GDM1 (cell line): ENCODE measurements at places on chromosomes 1 and 21.

DNA sequence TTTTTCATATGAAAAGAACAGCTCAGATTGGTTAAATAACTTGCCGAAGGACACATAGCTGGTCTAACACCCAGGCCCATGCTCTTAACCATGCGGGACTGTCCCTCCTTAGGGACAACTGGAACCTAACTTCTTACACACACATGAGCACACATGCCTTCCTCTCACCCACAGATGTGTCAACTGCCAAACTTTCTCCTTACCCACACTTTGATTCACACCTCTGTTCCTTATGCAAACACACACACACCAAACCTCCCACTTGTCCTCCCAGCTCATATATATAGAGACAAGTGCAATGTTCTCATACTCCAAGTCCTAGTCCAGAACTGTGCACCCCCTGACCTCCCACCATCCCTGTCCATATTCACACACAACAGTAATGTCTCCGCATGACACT lies 4.3 kb downstream of the RAB25 start:
- no peak for DNase-seq

- no peak for DNase-seq
Observed at GRCh38 chr1:199780948-199781670, 246.4 kb upstream of the NR5A2 start.

DNA sequence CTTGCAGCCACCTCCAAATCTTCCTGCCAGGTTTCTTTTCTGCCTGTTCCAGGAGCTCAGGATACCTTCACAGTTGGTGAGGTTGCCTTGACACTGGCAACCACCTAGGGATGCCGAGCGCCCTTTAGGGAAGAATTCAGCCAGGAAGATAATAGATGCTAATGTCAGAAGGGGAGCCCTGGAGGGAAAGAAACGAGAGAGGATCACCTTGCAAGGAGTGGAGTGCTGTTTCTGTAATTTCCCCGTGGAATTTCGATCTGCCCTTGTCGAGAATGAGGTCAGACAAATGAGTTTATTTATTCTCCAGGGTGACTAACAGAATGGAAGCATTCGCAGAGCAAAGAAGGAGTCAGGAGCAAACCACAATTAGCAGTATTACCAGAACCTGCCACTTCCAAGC lies 315.8 kb upstream of the KAZN start:
- no peak for DNase-seq

DNA sequence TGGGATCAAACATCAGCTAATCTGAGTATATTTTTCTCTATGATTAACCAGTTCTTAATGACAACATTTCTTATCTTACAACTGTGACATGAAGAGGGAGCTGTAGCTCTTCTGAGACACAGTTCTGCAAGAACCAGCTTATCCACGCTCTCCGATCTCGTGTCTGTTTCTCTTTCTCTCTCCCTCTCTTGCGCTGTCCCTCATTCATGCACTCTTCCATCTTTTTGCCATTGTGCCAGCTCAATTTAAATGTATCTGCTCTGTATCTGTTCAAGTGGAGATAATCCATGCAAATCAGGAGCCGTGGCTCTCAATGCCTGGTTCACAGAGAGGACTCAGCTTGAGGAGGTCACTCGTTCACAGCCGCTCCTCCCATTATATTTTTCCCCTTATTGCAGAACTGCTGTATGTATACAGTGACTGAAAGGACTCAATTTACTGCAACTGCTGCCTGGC lies 494.7 kb upstream of the ADGRL2 start:
- DNase-seq: no peak

DNA sequence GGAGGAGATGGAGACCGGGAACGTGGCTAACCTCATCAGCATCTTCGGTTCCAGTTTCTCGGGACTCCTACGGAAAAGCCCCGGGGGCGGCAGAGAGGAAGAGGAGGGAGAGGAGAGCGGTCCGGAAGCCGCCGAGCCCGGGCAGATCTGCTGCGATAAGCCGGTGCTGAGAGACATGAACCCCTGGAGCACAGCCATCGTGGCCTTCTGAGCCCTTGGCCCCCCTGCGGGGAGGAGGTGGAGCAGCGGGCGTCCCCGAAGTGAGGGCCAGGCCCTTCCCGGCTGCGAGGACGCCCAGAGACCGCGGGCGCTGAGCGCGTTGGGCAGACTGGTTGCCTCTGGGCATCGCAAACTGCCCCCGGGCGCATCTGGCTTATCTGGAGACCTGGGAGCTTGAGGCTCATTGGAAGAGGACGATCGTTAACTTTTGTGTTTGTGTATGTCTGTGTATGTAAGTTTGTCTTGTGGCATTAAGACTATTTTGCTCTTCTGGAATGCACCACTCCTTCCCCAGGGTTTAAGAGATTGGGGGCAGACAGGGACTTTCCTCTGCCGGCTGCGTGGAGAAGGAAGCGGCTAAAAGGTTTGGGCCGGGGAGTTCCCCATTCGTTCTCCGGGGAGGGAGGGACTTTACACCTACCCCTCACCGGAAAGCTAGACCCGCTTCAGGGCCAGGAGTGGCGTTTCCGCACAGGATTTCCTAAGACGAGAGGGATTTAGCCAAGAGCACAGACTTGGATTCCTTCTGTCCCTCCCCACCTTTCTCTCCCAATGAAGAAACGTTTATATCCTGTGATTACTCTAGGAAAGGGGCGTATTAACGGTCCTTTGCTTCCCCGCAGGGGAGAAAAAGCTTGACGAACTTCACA lies 1.4 kb downstream of the IER5 start:
- peak; percentile 34 for DNase-seq

- DNase-seq: no peak
Observed at GRCh38 chr1:13663969-13664368, 36.0 kb upstream of the PRDM2 start.

GRCh38 chr1:190000365-190000872 lies 477.2 kb downstream of the BRINP3 start:
- DNase-seq: no peak

DNA sequence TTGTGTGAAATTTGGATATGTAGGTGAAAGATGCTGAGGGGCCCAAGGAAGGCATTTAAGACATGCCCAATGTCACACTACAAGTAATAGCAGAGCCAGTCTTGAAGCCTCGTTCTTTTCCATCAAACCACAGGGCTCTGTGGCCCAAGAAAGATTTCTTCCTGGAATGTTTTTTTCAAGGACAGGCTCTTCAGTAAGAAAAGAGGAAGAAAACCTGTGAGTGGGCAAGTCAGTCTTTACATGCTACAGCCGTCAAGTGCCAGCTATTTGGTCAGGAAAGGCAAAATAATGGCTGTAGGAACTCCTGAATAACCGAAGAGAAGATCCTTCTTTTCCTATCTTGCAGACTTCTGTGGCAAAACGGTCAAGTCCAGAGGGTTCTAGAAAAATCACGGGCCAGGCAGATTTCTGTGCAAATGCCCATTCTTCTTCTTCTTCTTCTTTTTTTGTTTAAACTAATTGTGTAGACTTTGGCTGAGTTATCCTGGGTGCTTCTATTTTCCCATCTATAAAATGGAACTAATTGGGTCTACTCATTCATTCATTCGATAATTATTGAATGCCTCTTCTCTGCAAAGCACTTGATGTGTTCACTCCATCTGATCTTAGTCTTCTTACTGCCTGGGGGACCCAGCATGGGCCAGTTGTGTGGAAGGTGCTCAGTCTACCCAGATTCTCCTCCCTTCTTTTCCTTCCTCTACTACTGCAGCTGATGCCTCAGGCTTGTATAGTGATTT lies 1.9 kb upstream of the ID3 start:
- DNase-seq: no peak

DNA sequence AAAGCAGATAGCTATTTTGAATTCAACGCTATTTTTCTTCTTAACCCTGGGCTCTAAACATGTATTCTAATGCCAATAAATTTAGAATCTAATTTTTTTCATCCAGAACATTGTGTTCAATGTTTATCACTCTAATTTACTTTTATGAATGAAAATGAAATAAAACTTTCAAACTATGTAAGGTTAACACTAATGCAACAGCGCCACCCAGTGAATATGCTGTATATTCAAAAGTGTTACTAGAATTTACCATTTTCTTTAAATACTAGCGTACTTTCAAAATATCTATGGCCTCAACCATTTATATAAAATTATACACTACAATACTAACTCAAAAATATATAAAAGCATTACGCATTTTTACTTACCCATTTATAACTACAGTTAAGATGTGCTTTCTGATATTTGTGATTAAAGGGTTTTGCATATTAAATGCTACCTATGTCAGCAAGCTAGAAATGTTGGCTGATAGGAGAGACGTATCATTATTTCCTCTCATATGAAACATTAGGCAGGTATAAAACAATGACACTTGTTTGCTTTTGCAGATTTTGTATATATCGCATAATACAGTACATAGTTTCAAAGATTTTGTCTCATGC lies 5.9 kb upstream of the NUF2 start:
- DNase-seq: no peak

DNA sequence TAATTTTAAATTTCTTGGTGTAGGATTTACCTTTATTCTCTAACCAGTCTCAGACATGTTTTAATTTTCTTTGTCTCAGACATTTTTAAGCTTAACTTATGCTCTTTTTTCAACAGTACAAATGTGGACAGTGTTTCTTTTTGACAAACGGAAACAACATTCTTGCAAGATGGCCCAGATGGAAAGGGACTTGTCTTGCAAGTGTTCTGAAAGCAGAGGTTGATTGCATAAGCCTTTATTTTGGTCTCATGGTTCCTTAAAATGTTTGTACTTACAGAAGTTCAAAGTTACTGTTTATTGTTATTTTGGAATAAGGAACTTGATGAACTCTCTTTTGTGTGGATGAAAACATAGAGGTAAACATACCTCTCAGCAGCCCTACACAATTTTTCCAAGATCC lies 22.9 kb downstream of the SMAP2 start:
- no peak for DNase-seq

DNA sequence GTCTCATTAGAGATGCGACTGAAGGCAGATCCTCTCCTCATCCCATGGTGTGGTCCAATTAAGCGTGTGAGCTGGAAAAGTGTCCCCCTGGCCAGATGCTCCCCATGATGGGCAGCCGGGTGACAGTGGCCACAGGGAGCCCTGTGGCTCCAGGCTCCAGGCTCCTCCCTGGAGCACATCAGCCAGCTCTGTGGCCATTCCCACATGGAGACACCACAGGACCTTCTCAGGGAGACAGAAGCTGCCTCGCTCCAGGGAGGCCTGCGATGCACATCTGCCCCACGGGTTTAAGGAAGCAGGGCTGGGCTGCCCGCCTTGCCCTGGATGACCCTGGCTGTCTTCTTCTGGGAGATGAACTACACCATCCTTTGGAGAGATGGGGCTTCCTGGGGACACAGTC lies 99.9 kb upstream of the TLR5 start:
- DNase-seq: no peak

- no peak for DNase-seq
Observed at GRCh38 chr1:183090391-183091006, 67.3 kb downstream of the LAMC1 start.

DNA sequence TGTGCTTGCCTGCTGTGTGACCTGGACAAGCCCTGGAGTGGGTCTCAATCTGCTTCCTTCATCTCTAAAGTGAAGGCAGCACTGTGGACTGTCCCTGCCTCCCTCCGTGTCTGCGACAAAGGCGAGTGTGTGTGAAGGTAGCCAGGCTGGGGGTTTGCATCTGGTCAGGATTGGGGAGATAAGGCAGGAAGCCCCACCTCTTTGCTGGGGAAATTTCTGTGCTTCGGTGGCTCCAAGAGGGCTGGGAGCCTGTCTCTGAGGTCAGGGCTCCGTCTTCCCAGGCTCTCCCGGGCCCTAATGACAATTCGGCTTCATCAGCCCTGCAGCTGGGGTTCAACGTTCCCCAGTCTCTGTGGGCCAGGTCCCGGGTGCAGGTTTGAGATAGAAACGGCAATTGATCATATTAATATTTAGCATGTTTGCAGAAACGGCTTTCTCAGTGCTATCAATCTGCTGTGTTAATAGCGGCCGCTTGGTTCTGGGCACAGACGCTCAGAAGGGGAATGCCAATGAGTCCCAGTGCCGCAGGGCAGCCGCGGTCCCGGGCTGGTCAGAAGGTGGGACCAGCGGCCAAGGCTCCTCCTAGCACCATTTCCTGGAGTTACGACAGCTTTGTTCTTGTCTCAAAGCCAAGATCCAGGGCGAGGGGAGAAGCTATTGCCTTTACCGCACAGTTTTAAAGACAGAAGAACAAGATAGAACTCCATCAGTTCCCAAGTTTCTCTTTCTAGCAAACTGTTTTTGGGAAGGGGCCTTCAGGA lies 105.7 kb downstream of the PRDM16 start:
- DNase-seq: no peak

GRCh38 chr1:154474802-154475201 lies 27.2 kb upstream of the TDRD10 start:
- DNase-seq: peak; percentile 59

DNA sequence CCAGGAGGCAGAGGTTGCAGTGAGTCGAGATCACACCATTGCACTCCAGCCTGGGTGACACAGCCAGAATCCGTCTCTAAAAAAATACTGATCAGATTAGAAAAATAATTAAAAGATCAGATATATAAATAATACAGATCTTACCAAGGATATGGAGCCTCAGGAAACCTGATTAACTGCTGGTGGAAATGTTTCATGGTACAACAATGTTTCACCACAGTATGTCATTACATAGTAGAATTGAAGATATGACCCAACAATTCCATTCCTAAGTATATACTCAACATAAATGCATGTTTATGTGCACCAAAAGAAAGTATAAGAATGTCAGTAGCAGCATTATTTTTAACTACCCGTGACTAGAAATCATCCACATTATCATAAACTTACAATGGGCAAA lies 41.7 kb downstream of the CD53 start:
- no peak for DNase-seq

GRCh38 chr1:17710889-17711576 lies 44.1 kb upstream of the ACTL8 start:
- no peak for DNase-seq

DNA sequence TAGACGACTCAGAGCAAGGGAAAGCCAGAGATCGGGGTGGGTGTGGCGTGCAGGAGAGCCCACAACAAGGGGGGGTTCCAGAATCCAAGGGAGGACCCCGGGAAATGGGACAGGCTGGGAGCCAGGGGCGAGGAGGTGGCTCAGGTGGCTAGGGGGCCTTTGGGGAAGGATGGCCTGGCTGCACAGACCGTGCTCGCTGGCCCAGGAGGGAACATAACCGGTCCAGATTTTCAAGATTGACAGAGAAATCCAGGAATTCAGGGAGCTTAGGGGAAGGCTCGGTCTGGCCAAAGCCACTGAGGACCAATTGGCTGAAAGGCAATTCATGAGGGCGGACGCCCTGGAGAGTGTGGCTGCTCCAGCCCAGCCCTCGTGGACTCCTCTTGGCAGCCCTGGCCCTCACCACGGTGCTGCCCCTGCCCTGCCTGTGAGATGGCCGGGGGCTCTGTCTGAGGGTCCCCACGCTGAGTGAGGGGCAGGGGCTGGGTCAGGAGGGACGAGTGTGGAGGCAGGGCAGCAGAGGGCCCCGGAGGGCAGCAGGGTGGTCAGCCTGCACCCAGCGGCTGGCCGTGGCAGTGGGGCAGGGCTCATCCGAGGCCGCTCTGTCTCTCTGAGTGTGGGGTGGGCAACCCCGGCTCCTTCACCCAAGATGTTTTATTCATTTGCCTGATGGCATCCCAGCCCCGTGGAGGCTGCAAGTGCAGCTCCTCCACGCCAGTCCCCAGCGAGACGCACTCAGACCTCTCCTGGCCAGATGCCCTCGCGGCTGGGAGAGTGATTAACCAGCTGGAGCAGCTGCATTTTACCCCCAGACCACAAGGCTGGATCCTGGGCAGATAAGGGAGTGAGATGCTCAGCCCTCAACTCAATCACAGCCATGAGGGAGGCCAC lies 5.6 kb upstream of the LRRC3 start:
- DNase-seq: no peak
